ENCODE measurements at places on chromosomes 11 and 22.
A peak's percentile ranks its signal among the peaks of the same experiment; 100 is the strongest.

DNA sequence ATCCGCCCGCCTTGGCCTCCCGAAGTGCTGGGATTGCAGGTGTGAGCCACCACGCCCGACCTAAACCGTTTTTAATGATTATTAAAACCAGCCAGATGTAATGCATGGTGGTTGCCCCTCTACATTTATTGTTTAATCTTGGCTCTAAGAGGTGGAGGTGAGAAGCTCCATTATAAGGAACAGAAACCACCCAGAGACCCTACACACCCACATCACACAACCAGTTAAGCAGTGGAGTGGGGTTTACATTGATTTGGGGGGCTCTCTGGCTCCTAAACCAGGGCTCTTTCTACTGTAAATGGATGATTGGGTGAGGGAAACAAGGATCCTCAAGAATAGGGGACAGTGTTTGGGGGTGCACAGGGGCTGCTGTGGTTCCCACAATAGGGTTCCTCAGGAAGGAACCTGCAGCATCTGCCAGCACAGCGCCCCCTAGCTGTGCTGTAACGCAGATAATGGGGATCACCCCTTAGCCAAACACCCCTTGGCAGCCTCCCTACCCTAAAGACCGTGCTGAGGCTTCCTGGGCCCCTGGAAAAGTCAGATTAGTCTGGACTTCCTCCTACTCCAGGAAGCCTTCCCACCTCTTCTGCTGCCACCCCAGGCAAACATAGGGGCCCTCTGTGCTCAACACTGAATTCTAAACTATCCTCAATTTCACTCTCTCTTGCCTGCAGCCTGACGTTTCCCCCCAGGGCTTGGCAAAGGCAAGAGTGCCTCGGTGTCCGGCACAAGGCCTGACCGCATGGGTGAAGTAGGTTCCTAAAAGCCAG, 2.4 kb downstream of the MPST start:
- peak; percentile 46 for DNase-seq

GRCh38 chr22:17116572-17117330, 4.4 kb downstream of the TMEM121B start:
- no peak for DNase-seq

GRCh38 chr11:18173225-18173866, 709 bp downstream of the MRGPRX4 start:
- no peak for DNase-seq

- DNase-seq = no peak
Observed at GRCh38 chr11:59614277-59615119, 1.1 kb downstream of the OSBP start.

DNA sequence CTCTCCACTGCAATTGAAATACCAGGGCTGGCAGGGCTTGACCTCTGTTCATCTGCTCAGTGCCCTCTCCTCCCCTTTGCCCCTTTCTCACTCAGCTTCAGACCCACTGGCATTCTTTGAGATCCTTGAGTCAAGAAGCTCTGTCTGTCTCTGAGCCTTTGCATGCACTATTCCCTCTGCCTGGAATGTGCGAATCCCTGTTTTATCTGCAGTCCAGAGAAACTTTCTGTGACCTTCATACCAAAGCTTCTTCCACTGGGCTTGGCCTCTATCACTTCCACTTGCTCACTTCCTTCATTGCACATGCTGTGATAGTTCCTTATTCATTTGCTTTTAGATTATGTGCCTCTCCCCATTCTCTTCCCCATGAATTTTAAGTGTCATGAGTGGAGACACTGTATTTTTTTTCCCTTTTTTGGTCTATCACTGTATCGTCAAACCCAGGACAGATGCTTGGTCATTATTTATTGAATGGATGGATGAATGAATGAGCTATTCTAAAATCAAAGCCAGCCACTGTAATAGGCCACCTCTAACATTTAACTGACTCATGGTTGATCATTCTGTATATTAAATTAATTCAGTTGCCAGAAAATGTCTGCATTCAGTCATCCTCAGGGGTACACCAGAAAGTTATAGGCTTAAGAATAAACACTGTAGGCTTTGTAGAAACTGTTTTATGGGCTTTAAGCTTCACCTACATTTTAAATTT, 88.7 kb upstream of the TIMP3 start:
- DNase-seq = no peak

GRCh38 chr22:28021998-28022660, 103.1 kb upstream of the PITPNB start:
- DNase-seq = no peak

DNA sequence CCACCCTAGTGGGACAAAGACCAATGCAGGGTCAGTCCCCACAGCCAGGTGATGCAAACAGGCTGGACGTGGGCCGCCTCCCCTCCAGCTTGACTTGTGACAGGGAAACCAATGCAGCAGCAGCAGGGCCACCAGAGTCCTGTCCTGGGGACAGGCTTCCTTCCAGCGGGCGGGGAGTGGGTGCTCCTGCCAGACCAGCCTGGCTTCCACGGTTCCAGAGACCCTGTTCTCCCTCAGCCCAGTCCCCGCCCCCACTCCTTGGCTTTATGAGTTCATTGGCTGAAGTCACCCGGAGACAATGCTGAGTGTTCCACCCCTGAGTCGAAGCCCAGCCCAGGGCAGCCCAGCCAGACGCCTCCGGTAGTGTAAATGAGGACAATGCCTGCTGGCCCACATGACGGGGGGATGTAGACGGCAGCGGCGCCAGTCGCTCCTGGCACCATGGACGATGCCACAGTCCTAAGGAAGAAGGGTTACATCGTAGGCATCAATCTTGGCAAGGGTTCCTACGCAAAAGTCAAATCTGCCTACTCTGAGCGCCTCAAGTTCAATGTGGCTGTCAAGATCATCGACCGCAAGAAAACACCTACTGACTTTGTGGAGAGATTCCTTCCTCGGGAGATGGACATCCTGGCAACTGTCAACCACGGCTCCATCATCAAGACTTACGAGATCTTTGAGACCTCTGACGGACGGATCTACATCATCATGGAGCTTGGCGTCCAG, at the start of gene TSSK2:
Gene TSSK2, plus strand, starts transcription at position 350 of the 726 bp plus-strand sequence. Its CDS starts 92 bp downstream, at position 442.
- no peak for DNase-seq

GRCh38 chr11:11620921-11621572, 758 bp downstream of the GALNT18 start:
- no peak for DNase-seq

- no peak for DNase-seq
Observed at GRCh38 chr11:102312667-102313066, 4.6 kb upstream of the BIRC3 start.

DNA sequence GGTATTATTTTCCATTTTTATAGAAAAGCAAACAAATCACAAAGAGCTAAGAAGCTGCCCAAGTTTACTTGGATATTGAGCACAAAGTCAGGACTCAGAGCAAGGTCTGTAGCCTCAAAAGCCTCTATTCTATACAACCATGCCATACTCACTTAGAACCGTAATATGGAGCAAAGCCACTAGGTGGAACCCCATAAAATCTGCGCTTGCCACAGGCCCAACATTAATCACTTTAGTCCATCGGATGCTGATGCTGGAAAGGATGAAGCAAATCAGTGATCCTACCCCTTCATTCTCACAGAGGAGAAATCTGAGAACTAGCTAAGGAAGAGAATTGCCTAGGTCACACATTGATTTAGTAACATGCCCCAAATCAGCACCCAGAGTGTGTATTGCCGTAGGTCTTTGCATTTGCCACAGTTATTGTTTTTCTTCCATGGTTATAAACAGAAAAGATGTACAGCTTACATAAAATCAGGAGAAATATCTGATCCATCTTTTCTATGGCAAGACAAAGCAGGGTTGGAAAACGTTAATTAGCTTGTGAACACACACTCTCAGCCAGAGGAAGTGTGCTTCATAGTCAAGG, 56.7 kb upstream of the RAB38 start:
- DNase-seq = peak; percentile 2

GRCh38 chr11:128894685-128895084, 3.5 kb downstream of the KCNJ5 start:
- no peak for DNase-seq

DNA sequence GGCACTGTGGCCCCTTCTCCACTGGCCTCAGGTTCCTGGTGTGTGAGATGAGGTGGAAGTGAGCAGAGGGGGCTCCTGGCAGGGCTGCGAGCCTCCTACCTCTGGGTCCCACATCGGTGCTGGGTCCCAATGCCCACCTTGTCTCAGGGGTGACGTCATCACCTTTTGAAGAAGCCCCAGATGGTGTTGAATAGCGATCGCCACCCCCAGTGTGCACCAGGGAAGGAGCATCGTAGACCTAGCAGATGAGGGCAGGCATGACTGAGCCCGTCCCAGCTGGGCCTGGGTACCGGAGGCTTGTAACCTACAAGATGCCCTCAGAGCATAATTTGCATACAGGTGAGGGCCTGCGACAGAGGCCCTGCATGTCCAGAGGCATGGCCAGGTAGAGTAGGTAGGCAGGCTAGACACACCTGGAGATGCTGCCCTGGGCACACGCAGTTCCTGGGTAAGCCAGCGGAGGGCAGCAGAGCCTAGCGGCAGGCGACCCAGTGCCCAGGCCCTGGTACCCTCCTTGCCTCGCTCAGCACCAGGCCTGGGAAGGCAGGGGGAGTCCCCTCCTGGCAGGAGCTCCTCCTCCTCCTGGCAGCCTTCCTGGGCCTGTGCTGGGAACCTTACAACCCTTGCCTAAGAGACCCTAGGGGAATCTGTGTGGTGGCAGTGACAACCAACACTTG, 52.5 kb downstream of the TPCN2 start:
- peak; percentile 68 for DNase-seq

DNA sequence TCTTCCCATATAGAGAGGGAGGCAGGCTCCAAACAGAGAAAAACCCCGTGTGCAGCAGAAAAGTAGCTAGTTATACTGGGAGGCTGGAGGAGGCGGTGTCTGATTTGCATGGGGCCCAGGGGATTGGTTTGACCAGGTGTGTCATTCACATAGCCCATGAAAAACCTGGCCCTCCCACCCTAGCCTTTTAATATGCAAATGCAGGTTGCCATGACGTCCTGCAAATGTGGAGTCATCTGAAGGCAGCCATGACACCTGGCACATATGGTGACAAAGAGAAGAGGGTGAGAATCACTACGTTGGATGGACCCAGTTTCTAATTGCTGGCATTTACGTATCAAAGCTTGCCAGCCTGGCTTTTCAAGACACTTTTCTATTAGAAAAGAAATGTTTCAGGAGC, 57.8 kb downstream of the FAM181B start:
- DNase-seq = no peak

- no peak for DNase-seq
Observed at GRCh38 chr11:3644817-3645235, at the start of gene ART1. Gene ART1 (plus strand): TSS chr11:3645128. CDS start chr11:3659214, 14,086 bp downstream.

DNA sequence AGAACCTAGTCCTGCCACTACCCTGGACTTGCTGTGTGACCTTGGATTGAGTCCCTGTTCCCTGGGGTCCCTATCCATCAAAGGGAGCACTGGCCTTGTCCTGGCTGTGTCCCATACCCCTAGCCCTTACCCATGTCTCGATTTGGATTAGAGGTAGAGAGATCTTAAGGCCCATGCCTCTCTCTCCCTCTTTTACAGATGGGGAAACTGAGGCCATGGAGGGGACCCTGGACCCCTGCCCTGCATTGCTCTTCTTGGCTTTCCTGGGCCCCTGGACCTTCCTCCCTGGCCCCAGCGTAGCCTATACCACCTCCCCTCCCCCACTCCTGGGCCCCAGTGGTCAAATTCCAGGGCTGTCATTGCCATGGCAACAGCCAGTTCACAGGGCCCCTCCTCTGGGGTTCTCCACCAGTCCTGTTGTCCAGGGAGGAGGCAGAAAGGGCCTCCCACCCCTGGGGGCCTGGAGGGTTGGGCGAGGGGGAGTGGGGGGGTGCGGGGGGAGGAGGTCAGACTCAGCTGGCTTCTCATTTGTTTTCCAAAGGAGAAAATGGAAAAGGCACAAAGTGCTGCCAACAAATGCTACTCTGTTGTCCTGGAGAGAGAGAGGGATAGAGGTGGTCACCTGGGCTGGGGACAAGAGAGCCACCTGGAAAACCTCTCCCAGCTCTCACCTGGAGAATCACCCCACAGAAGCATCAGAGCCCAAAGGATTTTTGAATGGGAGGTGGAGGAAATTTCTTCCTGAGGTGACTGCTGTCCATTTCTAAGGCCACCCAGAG, 23.3 kb downstream of the ARHGEF17 start:
- no peak for DNase-seq

DNA sequence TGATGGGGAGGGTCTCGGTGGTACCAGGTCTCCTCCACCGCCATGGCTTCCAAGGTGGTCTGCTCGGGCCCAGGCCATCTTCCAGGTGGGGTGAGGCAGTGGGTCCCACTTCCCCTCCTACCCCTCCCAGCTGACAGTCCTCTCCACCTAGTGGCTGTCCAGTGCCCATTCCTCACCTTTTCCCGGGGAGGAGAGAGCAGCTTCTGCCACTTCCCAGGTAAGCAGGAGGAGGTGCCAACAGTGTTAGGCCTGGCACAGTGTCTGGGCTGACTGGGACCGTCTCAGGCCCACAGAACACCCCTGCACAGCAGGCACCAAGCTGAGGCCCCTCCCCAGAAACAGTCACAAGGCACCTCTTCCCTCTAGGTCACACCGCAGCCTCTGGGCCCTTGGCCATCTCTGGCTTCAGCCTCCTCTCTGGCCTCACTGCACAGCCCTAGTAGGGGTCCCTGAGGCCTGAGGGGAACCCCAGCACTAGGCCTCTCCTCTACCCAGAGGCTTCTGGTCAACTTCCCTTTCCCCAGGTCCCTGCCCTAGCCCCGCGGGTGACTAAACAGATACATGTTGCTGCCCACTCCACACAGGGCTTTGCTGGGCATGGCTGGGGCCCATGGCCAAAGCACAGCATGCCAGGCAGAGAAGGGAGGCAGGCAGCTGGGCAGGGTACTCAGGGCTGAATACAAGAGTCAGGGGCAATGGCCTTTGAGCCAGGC, 2.3 kb upstream of the ANKRD13D start:
- no peak for DNase-seq

- DNase-seq = no peak
Observed at GRCh38 chr11:931385-931784, 5.7 kb downstream of the AP2A2 start.

DNA sequence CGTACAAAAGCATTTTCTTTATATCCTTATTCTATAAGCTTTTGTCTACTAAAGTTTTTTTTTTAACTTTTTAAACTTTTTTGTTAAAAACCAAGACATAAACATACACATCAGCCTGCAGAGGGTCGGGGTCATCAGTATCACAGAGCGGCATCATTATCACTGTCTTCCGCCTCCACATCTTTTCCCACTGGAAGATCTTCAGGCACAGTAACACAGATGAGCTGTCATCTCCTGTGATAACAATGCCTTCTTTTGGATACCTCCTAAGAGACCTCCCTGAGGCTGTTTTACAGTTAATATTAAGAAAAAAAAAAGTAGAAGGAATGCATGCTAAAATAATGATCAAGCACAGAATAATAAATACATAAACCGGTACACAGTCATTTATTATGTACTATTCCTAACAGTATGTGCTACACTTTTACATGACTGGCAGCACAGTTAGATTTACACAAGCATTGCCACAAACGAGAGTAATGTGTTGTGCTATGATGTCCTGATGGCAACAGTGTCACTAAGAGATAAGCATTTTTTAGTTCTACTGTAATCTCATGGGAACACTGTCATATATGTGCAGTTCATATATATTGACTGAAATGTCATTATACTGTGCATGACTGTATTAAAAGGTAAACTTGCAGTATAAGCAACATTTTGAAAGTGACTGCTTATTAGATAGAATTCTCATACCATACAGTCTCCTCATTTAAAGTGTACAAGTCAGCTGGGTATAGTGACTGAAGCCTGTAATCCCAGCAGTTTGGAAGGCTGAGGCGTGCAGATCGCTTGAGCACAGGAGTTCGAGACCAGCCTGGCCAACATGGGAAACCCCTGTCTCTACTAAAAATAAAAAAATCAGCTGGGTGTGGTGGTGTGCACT, 58.6 kb downstream of the KDM2A start:
- no peak for DNase-seq
